Vein endothelial cell (primary cell): ENCODE measurements at places on chromosomes 7 and 10. TPM values are rescaled to one million over a fixed set of nuclear protein-coding genes. Genes with fewer than 3 reads are reported as not detected.

Gene CALML5
- total RNA-seq, result not detected in 2 replicates

Gene LIPM
- total RNA-seq, result not detected in 2 replicates

Gene TYW1B
- 4.2 and 4.9 TPM in 2 replicates for total RNA-seq

Gene GNB2
- 122 and 150 TPM in 2 replicates for total RNA-seq

Gene CACNA2D1
- 28.2 and 31.0 TPM in 2 replicates for total RNA-seq

Gene FXYD4
- not detected in 2 replicates for total RNA-seq

Gene OPN4
- not detected in 2 replicates for total RNA-seq

Gene KCNIP2
- 0.96 and 0.98 TPM in 2 replicates for total RNA-seq

Gene FZD1
- 7.2 and 7.8 TPM in 2 replicates for total RNA-seq

Gene ACTA2
- total RNA-seq, result 15.7 and 16.3 TPM in 2 replicates

Gene OR13A1
- total RNA-seq, result not detected in 2 replicates

Gene MTURN
- 9.4 and 9.5 TPM in 2 replicates for total RNA-seq

Gene FKBP6
- not detected in 2 replicates for total RNA-seq

Gene TMEM176B
- total RNA-seq, result not detected in 2 replicates

Gene FFAR4
- total RNA-seq, result not detected in 2 replicates

Gene RPS24
- 2,056 and 2,506 TPM in 2 replicates for total RNA-seq

Gene EN2
- under 0.01 TPM in 1 of 2 replicates, not detected in the other for total RNA-seq

Gene AKR1C8
- total RNA-seq, result not detected in 2 replicates

Gene INSYN2A
- total RNA-seq, result 0.10 TPM in 1 of 2 replicates, not detected in the other

Gene ACBD7
- 0.65 and 1.9 TPM in 2 replicates for total RNA-seq

Gene HOGA1
- 0.33 and 0.38 TPM in 2 replicates for total RNA-seq

Gene DGKI
- 1.3 and 1.8 TPM in 2 replicates for total RNA-seq

Gene ZCCHC24
- total RNA-seq, result 6.6 and 8.2 TPM in 2 replicates

Gene MSMB
- total RNA-seq, result not detected in 2 replicates

Gene ADAM22
- 0.33 and 0.86 TPM in 2 replicates for total RNA-seq

Gene RHOBTB1
- total RNA-seq, result 45.6 and 51.6 TPM in 2 replicates
